Breast epithelium (tissue), 4 donors: ENCODE measurements at places on chromosomes 3 and 15. TPM values are rescaled to one million over a fixed set of nuclear protein-coding genes. Genes with fewer than 3 reads are reported as not detected.

GRCh38 chr3:197495059-197495455, 60.7 kb downstream of the BDH1 start:
- DNase-seq, result no peak

- no peak for DNase-seq
Measured at GRCh38 chr3:72017935-72018334, 233.0 kb upstream of the PROK2 start.

DNA sequence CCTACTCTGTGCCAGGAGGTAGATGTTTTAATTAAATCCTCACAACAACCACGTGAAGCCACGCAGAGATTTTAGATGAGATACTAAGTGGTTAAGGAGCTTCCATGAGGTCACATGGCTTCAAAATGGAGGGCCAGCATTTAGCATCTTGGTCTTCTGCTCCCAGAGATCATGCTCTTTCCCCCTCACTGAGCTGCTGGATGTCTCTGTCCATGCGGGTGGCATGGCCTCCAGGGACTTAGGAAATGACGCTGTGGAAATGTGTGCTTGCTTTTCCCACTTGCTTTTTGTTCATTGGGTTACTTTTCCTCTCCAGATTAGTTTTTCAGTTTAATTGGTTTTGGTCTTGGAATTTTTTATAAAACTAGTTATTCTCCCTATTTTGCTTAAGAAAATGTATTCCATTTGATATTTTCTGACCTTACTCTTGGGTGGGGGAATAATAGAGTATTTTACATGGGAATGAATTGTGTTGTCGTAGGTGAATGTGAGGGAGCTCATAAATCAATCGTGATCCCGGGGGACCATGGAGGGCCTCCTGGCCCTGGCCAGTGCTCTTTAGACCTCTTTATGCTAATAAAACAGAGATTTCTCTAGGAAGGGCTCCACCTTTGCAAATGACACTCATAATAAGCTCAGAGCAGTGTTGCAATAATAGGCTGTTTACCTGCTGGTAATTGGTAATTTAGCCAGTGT, 376.0 kb upstream of the ONECUT1 start:
- DNase-seq, result no peak

DNA sequence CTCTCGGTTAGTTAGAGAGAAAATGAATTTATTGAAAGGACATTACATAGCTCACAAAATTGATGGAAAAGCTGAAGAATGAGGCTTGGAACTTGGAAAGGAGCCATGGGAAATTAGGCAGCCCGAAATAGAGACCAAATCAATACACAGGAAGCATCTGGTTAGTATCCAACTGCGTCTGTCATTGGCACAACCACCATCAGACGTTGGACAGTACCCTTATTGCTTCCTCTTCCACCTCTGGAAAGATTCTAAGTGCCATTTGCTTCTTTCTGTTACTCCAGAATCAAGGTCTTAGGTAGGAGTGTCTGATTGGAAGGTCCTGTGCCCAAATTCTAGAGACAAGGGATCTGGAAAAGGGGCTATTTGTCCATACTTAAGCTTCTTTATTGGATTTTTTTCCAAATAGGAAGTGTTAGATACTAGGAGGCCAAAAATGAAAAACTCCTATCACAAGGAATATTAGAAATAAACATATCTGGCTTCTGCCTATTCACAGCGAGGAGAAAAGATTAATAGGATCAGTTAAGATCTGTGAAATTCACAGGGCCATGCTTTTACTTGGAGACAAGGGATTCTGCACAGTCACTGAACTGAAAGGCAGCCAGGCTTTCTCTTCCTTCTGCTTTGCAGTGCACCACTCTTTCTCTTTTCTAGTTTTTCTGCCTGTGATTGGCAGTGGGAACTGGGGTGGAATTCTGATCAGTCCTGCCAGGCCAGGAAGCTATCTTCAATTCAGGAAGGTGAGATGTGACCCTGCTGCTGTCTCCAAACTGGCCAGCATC, 10.7 kb upstream of the HACD2 start:
- DNase-seq, result no peak

DNA sequence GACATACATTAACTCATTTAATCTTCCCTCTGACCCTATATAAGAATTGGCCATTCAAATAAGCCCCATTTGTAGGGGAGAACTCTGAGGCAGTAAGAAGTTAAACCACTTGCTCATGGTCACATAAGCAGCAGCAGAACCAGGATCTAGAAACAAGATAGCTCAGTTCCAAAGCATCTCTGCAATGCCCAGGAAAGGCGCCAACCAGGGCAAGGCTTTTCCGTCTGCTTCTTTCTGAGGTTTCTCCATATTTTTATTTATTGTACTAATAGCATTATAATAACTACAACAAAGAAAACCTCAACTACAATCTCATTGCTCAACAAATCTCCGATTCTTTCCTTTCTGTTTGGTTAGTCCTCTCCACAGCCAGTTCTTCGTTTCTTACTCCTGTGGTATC, 4.3 kb upstream of the UBE2E2 start:
- no peak for DNase-seq

GRCh38 chr3:11381563-11381962, 109.4 kb downstream of the ATG7 start:
- no peak for DNase-seq

DNA sequence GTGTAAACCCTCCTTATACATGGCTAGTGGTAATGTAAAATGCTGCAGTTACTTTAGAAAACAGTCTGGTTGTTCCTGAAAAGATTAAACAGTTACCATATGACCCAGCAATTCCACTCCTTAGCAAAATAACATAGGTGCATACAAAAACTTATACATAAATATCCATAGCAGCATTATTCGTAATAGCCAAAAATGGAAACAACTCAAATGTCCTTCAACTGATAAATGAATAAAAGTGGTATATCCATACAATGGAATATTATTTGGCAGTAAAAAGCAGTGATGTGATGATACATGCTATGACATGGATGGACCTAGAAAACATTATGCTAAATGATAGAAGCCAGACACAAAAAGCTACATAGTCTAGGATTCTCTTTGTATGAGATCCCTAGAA, 31.6 kb upstream of the SIN3A start:
- DNase-seq, result no peak

Gene FBXW12
- total RNA-seq, result not detected

GRCh38 chr3:171528102-171528501, 67.9 kb upstream of the TNIK start:
- no peak for DNase-seq

Gene GRAMD2A
- 18.7 TPM for total RNA-seq

Gene ERC2
- 7.3 TPM for total RNA-seq

Gene EIF3J
- total RNA-seq, result 46.6 TPM

Gene GPR27
- total RNA-seq, result 2.0 TPM

Gene ARHGAP31
- total RNA-seq, result 19.3 TPM

Gene STXBP5L
- not detected for total RNA-seq

DNA sequence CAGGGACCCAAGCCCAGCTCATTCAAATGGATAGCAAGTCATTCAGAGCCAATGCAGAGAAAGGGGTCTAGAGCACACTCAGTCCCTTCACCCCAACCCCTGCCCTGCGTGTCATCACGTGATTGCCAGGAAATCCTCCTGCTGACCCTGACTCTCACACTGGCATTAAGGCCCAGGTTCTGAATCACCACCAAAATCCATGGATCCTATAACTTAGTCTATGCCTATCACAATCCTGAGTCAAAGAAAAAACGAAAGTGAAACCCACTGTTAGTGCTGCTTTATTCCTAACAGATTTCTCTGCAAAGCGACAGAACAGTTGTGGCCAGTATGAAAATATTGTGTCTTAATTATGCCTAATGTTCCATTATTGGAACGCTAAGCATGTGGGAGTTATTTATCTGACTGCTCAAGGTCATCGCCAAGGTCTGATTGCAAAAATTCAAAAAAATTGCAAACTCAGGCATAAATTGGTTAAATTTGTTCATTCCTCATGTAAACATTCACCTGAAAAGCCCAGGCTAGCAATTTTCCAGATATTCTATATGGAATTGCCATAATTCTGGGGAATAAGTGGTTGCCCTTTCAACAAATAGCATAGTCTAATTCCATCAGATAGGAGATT, 108.7 kb upstream of the EIF1B start:
- no peak for DNase-seq

DNA sequence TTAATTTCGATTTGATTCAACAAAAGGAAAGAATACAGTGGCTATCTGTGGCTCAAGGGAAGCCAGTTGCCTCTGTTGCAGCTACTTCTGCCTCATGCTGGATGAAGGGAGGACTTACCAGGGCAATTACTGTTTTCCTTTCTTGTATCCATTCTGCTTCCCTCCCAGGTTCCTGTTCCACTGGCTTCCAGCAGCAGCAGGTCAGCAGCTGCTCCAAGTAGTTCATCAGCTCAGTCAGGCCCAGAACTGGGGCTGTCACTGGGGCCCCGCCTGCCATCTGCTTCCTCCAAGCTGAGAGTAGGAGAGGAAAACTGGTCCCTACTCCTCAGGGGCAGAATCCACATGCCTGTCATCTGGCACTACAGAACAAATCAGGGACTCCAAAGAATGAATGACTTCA, 48.6 kb upstream of the ULK4 start:
- DNase-seq, result no peak

Gene TRIM71
- total RNA-seq, result under 0.01 TPM

Gene GASK1A
- 20.5 TPM for total RNA-seq

DNA sequence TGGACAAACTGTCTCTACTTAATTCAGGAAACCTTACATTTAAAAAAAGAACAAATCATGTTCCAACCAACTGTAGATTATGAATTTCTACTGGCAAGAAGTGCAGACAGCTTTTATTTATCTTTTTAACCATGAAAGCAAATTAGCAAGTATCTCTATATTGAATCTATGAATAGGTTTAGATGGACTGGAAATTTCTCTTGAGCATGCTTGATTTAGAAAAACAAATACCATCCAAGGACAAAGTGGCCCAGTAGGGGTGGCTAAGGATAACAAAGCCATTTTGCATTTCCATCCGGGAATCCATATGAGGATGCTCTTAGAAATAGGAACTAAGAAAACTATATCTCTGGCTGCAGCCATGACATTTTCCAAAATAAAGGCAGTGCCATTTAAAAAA, 150.6 kb downstream of the KCNMB2 start:
- DNase-seq, result no peak

GRCh38 chr15:33500432-33501195, 189.8 kb downstream of the RYR3 start:
- DNase-seq, result no peak

GRCh38 chr3:154844863-154845262, 235.3 kb upstream of the MME start:
- DNase-seq, result no peak

Gene TUBGCP5
- 28.0 TPM for total RNA-seq

DNA sequence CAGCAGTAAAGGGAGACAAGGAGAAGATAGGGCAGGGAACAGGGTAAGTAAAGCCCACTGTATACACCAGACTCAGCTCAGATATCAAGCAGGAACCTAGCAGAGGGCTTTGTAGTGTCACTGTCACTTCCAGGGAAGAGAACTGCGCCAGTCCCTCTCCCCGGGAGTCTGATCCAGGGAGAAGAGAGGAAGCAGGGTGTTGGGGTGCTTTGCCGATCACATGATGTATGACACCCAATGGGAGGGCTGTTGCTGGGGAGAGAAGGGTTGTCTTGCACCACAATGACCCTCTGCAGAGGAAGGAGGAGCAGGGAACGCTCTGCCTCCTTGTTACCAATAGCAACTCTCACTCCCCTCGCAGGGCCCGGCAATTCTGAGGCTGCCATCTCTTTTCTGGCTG, 147.2 kb upstream of the SLC2A2 start:
- DNase-seq, result no peak

Gene SH2D7
- not detected for total RNA-seq

Gene EPHA3
- total RNA-seq, result 1.0 TPM

DNA sequence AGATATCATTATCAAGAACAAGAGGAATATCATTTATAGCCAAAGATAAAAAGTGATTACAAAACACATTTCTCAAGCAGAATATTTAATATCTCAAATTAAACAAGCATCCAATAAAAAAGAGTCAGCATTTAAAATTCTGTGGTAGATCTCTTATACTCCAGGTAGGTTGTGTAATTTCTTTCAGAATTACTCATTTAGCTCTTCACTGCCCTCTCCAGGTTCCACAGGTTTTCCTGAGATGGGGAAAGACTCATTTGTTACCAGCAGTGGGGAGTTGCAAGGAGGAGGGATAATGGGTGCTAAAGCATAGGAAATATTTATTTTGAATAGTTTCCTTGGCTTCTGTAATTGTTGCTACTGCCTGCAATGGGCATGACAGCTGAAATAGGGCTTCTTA, 83.1 kb upstream of the RASGRP1 start:
- DNase-seq, result no peak

Gene PODXL2
- 8.8 TPM for total RNA-seq

GRCh38 chr3:142787719-142788118, 63.9 kb downstream of the TRPC1 start:
- no peak for DNase-seq

DNA sequence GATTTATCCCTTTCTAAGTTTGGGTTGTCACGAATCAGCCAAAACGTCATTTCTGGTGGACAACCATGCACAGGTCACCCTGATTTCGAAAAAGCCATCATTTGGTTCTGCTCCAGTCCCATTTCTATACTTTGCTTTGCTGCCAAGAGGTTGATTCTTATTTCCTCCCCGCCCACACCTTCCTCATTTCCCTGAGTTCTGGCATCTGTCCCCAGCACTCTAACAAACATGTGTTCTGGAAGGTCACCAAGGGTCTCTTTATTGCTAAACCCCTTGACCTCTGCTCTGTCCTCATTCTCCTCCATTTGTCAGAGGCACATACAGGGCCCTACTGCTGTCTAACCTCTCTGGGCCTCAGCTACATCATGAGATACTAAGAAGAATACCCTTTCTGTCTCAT, 36.4 kb upstream of the PTPRG start:
- DNase-seq, result no peak

Gene IGF2BP2
- total RNA-seq, result 23.8 TPM

- DNase-seq, result no peak
Measured at GRCh38 chr15:56737791-56738190, 4.5 kb upstream of the ZNF280D start.

Gene STAC
- 1.4 TPM for total RNA-seq

GRCh38 chr15:42973114-42973513, 52.5 kb upstream of the TTBK2 start:
- no peak for DNase-seq

DNA sequence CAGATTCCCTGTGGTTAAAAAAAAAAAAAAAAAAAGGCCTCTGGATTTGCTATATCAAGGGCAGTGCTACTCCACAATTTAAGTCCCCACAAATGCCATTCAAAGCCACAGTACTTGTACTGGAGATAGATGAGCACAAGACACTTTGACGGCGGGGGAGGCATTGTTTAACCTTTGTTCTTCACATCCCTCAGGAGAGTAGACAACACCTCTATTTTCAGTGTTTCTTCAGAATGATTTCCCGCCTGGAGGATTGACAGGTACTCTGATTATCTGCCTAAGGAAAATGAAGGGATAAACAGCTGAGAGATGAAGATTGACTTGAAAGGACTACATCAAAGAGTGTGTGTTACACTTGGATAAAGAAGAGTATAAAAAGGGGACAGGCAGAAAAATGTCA, 58.7 kb downstream of the OTOL1 start:
- DNase-seq, result no peak

- DNase-seq, result no peak
Measured at GRCh38 chr3:30476368-30477084, 129.9 kb upstream of the TGFBR2 start.

DNA sequence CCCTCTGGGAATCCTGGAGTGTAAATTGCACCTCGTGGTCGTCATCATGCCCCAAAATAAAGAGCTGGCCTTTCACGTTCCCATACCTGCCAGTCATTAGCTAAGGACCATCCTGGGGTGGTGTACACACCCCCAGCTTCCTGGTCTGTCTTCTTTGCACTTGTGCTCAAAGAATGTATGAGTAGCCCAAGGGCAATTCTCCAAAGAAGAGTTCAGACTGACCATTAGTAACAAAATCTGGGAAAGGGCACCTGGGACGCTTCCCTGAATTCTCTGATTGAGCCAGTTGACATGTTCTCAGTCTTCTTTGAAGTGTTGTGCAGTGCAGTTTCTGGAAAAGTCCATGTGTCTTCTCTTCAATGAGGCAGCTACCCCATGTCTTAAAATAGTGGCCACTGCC, 34.8 kb downstream of the FAM3D start:
- no peak for DNase-seq
